Stomach (tissue), 19 donors: ENCODE measurements at places on chromosomes 11 and 22. TPM values are rescaled to one million over a fixed set of nuclear protein-coding genes. Genes with fewer than 3 reads are reported as not detected.
A peak's percentile ranks its signal among the peaks of the same experiment; 100 is the strongest.

UPK3A gene
- not detected for total RNA-seq

EFEMP2 gene
- 21.0 TPM for total RNA-seq

DNA sequence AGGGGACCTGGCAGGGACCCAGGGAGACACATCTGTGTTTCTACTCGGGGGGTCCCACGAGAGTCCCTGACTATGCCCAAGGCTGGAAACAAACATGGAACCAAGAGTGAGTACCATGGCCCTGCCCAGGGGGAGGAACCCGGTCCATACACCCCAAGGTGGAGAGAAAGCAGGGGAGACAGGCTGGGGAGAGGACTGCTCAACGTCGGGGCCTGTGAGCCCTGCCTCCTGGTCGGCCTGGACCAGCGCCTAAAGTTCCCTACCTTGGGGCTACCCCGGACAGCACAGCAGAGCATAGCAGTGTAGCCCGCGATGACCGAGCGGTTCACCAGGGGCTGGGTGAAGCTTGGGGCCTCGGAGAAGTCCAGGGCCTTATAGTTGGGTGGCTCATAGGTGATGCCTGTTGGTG is 20.2 kb downstream of the MYBPC3 start:
- no peak for DNase-seq

GRCh38 chr11:64742889-64743590 is 902 bp downstream of the RASGRP2 start:
- DNase-seq, result peak; percentile 81

DNA sequence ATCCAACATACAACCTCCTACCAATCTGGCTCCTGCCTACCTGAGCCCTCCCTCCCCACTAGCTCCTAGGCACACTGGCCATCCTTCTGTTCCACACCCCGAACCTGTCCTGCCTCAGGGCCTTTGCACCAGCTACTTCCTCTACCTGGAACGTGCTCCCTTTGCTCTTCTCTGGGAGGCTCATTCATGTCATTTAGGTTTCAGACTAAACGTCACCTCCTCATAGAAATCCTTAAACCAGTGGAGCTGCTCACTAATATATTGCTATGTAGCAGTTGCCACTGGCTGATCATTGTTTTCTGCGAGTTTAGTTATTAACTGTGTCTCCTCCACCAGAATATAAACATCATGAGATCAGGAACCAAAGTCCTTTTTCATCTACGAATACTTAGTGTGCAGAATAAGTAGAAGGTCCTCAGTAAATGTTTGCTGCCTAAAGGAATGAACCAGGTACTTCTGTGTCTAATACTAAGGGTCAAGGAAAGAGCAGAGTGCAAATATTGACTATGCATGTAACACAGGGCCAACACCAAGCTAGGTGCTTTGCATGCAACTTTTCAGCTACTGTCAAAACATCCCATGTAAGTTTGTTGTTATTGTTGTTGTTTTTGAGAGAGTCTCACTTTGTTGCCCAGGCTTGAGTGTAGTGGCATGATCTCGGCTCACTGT is 277.6 kb upstream of the SYN3 start:
- no peak for DNase-seq

- peak; percentile 4 for DNase-seq
Observed at GRCh38 chr11:75267171-75267970, 26.8 kb downstream of the TPBGL start.

DNA sequence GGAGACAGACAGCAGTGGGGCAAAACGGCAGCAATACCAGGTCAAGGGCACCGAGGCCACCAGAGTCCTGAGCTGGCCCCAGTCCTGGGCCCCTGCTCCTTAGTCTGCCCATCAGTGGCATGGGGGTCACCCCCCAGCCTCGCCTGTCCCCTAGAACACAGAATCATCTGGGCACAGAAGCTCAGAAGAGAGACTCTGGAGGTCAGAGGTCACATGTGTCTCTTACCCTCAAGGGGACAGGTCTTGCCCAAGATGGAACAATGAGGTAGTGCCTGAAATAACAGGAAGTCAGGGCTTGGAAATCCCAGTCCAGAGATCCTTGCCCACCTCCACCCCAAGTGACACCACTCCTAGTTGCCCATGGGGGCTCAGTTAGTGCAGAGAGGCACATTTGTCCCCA is 20.6 kb downstream of the PDE2A start:
- DNase-seq, result no peak

DNA sequence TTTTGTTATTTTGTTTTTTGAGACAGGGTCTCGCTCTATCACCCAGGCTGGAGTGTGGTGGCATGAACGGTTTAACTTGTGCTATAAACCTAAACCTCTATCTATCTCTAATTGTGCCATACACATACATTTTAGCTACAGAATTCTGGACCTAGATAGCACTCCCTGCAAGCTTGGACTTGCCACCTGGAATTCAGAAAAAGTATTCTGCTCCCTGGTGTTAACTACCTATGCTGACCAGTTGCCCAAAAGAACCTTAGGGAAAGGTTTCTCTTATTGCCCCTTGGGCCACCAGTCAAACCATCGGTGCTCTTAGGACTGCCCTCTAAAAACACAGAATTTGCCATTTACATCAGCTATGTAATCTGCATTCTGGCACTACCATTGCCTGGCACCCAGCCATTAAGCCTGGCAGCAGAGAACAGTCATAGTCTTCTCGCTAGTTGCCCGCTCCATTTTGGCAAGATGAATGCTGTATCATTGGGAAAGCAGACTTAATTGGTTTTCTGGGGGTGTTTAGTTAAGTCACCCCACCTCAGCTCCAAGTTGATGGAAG is 55.3 kb downstream of the ETS1 start:
- DNase-seq, result no peak

DNA sequence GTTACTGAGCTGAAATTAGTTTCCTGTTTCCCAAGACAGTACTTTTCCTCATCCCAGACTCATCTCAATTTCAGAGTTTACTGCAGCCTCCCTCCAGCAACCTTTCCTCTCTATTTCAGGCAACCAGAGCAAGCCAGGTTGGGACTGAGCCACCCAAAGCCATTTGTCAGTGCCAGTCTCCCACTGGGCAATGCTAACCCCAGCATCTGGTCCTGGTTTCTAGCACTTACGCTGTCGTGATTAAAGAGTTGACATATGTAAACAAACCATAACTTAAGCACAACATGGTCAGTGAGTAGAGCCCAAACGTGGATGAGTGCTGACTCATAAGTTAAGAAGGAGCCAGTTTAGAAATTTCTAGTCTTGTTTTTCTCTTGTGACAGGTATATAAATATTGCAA is 119.6 kb upstream of the BLID start:
- DNase-seq, result no peak

DNA sequence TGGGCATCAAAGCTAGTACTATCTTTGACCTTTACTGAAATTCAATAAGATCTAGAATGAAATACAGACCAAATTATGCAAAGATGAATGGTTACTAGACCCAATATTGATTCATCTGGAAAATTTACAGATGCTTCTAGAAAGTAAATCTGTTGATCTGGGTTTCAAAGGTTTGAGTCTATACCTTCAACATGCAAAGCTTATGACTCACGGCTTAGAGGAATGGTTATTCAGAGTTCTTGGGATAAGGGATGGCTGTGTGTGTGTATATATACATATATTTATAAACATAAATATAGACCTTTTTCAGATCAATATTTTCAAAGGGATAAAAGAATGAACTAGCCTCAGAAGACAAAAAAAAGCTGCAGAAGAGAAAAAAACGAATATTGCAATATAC is 1.3 kb downstream of the SPTY2D1 start:
- no peak for DNase-seq

DNA sequence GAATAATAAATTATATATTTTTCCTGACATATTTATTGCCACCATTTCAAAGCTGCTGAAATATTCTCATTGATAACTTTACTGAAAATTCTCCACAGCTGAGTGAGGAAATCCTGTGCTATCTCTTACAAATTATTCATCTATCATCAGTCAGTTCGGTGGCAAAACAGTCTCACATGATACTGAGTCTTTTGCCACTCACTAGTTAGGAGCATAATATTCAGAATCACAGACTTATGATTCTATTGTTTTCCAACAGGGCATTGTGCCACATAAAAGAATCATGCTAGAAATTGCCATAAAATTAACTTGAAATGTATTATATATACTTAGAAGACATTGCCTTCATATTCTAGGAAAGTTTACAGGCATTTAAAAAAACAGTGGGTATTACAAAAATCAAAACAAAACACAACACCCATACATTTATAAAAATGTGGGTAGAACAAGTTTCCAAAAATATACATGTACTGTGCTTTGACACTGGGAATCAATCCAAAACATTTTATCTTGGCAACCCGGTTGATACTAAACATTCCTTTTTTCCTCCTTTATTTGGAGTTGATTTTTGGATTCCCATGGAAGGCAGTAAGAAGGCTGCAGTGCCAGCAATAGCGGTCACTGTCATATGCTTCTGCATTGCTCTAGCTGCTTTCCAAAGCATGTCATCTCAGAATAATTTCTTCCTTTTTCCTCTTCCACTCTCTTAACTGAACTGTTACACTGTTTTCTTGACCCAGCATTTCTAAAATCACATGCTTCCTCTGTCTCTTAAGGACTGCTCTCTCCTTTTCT is 42.5 kb downstream of the ATG16L2 start:
- no peak for DNase-seq
